ENCODE measurements at places on chromosomes 3 and 15. TPM values are rescaled to one million over a fixed set of nuclear protein-coding genes. Genes with fewer than 3 reads are reported as not detected.

The MLH1 gene
- total RNA-seq: 27.6 TPM

The HTR3E gene
- total RNA-seq: not detected

- DNase-seq: no peak
These were observed 97.5 kb downstream of the CFAP20DC start for GRCh38 chr3:58952128-58952917.

DNA sequence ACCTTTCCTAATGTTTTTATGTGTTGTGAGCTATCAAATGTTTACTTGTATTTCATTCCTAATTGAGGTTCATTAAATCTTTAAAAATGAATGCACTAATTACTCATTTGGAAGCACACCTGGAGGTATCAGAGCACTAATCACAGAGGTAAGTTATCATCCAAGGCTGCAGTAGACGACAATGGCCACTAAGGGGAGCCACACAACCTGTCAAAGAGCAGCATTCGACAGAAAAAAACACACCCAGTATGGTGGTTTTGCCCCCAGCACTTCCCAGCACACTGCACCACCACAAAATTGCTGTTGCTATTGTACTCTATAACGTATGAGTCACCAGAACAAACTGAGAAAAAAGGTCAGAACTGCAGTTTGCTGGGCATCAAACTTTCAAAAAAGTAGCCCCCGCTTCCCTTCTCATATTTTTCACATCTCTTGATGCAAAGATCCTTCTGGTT is 205.9 kb upstream of the IGF1R start:
- no peak for DNase-seq

- DNase-seq: no peak
These were observed 28.3 kb upstream of the ARL14 start for GRCh38 chr3:160648701-160649100.
